ENCODE measurements at places on chromosomes 6 and 20.

- DNase-seq, result no peak
Measured at GRCh38 chr6:133262804-133263203, 21.6 kb downstream of the EYA4 start.

- DNase-seq, result no peak
Measured at GRCh38 chr20:22686097-22686496, 101.7 kb upstream of the FOXA2 start.

- no peak for DNase-seq
Measured at GRCh38 chr6:159117563-159117962, 51.6 kb upstream of the FNDC1 start.

GRCh38 chr6:147548921-147549475 lies 40.5 kb downstream of the SAMD5 start:
- no peak for DNase-seq

GRCh38 chr6:11296449-11297375 lies 64.2 kb upstream of the NEDD9 start:
- no peak for DNase-seq

DNA sequence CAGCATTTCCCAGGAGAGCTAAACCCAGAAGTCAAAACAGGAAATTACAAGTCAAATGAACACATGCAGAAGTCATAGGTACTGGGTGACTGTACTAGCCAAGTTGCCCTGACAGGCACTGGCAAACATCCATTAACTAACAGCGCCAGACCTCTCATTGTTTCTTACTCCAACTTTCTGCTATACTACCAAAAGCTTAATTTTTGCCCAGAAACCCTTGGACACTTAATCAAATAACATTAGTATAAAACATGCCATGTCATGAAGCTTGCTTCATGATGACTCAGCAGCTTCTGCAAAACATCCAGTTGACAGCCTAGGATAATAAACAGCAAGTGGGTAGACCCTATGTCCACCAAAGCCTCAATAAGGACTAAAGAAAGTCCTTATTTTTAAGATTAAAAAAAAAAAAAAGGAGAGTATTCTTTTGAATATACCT lies 3.5 kb downstream of the NUP153 start:
- no peak for DNase-seq
